ENCODE measurements at places on chromosomes 6 and 20.

DNA sequence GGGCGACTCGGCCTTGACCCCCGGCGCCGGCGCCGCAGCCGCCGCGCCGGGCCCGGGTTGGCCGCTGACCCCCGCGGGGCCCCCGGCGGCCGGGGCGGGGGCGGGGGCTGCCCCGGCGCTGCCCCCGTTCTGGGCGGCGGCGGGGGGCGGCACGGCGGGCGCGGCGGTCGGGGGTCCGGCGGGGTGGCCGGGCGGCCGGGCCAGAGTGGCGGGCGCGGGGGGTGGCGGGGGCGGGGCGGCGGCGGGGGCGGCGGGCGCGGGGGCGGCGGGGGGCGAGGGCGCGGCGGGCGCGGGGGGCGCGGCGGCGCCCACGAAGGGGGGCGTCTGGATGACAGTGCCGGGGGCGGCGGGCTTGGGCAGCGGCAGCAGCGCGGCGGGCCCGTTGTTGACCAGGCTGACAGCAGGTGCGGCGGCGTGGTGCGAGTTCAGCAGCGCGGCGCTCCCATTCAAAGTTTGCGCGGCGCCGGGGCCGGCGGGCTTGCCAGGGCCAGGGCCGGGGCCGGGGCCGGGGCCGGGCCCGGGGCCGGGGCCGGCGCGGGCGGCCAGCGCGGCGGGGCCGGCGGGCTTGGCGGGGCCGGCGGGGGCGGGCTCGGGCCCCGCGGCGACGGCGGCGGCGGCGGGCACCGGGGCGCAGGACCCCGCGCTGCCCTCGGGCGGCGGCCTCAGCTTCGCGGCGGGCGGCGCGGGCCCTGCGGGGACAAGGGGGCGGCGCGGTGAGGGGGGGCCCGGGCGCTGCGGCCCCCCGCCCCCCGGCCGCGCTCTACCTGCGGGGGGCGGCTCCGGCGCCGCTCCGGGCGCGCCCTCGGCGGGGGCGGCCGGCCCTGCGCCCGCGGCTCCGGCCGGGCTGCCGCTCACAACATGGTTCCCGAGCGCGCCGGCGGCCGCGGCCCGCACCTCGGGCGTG is 659 bp downstream of the TAF4 start:
- no peak for DNase-seq

- no peak for DNase-seq
These were observed 177.3 kb downstream of the LRFN2 start for GRCh38 chr6:40409716-40410397.

DNA sequence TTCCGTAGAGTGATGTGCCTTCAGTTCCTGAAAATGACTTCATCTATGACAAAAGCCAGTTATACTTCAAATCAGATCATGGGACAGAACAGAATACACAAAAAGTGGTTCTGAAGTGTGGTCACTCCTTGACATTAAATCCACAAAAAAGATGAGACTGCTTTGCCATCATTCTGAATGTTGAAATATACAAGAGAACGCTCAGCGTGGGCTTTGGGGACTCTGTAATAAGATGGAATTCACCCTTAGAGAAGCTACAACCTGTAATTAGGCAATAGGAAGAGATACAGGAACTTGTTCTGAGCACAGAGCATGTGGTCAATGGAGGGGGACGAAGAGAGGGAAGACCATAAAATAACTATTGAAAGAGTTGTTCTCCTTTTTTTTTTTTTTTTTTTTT is 184.3 kb downstream of the CARMIL1 start:
- no peak for DNase-seq

DNA sequence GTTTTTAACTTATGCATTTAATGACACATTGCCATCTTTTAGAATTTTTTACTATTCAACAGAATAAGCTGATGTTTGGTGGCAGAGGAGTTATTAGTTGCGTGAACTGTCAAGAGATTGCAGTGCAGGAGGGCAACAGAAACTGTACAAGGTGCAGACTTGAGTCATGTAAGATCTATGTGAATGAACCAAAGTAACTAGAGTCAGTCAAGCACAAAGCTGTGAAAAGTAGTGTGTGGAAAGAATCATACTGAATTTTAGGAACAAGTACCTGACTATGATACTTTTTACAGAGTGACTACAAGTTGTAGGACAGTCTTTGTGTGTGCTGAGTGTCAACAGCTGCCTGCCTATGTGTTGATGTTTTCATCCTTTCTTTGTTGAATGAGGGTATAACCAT is 2.7 kb upstream of the C6orf163 start:
- DNase-seq = no peak

DNA sequence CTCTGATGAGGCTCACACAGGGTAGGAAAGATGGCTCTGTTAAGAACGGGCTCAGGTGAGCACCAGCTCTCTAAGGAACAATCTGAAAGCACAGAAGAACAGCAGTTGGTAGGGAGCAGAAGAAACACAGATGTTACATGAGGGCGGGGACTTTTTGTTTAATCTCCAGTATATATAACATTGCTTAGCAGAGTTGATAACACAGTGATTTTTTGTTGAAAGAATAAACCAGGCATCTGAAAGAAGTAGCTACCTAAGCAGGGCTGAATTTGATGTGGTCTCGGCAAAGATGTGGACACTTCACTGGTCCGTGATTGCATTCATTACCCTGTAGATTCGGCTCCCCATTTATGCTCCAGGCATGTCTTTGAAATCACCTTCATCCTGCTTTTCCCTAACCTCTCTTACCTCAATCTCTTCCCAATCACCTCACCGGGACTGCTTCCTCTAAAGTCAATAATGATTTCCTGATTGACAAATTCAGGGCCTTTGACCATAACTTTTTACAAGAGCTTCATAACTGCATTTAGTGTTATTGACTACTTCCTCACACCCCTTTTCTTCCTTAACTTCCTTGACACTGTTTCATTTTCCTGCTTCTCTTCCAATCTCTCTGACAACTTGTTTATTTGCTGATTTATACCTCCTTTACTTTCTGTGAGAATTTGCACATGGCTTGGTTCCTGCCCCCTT is 34.4 kb downstream of the SAMD3 start:
- DNase-seq = no peak

- DNase-seq = no peak
These were observed 18.0 kb downstream of the ATP9A start for GRCh38 chr20:51750037-51750769.

DNA sequence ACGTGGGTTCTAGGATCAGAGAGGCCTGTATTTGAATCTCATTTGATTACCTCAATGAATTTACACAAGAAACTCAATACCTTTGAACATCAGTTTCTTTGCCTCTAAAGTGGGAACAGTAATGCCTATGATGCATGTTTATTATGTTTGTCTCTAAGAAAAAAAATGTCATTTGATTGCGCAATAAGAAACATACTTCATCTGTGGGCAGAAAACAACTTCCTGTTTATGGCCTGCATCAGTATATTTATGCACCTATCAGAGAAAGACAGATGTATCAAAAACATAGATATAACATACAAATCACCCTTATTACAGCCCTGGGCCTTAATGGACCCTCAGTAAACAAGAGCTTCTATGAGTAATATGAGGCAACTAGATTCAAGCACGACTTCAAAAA is 516.4 kb upstream of the ARID1B start:
- DNase-seq = no peak

DNA sequence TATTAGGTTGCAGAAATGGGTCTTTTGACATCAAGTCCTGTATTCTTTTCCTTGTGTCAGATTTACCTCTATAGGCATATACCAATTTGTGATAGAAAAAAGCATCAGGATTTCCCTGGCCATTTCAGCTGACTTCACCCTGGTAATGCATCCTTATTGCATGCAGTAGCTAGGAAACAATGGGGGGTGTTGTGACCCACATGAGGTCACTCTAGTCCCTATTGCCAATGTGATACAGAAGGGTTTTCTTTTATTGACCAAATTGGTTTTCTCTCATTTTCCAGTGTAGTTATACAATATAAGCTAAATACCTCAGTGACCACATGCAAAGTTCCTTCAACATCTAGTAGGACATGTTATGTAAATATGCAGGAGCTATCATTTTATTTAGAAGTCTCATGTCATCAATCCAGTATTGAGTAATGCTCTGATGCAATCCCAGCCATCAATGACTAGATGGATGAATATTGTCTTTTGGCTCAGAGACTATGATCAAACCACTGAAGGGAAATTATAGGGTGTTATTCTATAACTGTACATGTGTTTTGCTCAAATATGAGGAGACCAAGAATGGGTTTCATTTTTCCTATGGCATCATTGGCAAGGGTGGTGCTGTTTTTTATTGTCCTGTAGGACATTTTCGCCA is 177.7 kb downstream of the KLHL32 start:
- DNase-seq = no peak

- no peak for DNase-seq
These were observed 140.9 kb downstream of the JARID2 start for GRCh38 chr6:15386756-15387112.

- no peak for DNase-seq
These were observed 713.1 kb downstream of the HDGFL1 start for GRCh38 chr6:23282252-23283021.

- DNase-seq = peak; percentile 76
These were observed 2.4 kb downstream of the JAG1 start for GRCh38 chr20:10671221-10671918.

DNA sequence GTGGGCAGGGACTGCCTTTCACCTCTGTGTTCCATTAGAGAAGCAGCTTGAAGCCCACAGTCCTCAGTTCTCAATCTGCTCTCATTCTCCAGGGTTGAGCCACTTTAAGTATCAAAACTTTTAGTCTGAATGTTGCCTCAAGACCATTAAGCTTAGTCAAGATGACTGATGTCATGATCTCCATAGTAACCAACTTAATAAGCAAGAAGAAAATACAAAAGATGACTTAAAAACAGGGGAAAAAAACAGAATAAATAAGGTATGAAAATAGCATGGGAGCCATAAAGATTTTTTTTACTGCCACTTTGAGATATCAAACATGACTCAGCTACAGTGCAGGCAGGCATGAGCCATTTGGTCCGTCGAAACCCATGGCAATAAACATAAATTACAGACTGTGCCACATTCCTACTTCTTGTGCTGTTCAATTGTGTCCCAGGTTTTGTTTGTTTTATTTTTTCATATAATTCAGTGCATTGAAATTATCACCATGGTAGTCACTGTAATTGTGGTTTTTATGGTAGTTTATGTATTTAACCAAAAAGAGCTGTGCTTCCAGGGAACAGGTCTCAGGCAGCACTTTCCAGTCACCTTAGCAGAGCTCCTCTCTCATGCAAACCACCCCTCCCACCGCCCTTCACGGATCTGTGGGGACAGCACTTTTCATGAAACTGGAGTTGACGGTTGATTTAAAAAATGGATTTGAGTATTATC is 156.5 kb upstream of the INSM1 start:
- no peak for DNase-seq

GRCh38 chr6:26270486-26270861 is 94.5 kb upstream of the BTN3A2 start:
- peak; percentile 71 for DNase-seq

DNA sequence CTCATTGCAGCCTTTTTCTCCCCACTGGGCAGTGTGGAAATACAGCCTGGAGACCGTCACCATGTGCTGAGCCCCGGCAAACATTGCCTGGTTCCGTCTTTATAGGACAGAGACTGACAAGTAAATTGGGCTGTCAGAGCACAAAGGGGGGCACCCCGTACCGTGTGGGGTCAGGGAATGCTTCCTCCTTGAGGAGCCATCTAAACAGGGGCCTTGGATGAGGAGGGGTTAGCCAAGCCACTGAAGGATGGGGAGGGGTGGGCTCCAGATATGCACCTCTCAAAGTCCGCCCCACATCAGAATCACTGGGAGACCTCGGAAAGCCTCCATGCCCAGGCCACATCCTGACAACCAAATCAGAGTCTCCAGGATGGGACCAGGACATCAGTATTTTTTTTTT is 73.9 kb downstream of the NFATC2 start:
- no peak for DNase-seq

GRCh38 chr6:422433-423054 is 31.0 kb downstream of the IRF4 start:
- no peak for DNase-seq

GRCh38 chr20:5843054-5843592 is 92.9 kb downstream of the SHLD1 start:
- no peak for DNase-seq

DNA sequence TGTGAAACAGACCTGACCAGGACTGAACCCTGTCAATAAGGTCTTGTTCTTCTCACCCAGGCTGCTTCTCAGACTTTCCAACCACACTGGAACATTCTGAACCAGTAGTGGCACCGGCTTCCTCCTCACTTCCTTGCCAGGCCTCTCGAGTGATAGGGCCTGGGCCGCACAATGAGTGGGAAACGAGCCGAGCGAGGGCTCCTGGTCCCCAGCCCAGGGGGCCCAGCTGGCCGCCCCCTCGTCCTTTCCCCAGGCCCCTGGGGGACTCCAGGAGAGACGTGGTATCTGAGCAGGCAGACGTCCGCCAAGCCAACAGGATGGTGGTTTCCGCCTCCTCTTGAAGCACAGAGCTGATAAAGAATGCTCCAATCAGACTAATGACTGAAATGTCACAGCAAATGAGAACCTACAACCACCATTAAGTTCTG is 117.9 kb downstream of the GMDS start:
- no peak for DNase-seq

GRCh38 chr6:108492131-108492766 is 68.5 kb upstream of the FOXO3 start:
- DNase-seq = peak; percentile 70

DNA sequence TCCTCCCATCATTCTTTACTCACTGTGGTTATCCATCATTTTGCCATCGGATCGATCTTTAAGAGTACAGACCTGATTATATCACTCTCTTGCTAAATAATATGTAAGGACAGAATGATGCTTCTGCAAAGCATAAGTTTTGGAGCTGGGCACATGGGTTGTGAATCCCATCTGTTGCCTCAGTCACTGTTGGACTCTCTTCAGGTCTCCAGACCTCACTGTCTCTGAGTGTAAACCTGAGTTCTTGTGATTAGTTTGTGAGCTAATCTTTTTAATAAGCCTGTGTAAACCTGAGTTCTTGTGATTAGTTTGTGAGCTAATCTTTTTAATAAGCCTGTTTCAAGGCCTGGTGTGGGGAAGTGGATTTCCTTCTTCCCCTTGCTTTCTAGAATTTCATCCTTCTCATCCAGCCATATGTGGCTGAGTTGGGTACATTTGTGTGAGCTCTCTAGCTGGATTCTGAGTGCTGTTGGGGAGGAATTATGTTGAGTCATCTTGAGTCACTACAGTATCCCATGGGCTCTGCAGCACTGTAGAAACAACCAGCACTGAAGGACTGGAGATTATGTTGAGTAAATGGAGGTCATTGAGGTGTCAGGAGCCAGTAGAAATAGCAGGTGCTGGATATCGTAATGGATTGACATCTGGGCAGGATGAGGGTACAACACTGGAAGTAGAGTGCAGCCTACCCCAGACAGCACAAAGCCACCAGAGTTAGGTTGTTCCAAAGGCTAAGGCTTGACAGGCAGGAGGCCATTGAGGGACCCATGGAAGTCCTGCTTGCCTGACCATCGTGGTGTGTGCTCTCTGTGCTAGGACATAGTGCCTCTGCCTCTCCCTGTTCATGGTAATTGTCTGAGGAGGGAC is 52.4 kb downstream of the SCAND1 start:
- no peak for DNase-seq
